ENCODE measurements at places on chromosomes 6 and 20.

- no peak for DNase-seq
These were observed 124.9 kb downstream of the TIAM2 start for GRCh38 chr6:155120034-155120433.

DNA sequence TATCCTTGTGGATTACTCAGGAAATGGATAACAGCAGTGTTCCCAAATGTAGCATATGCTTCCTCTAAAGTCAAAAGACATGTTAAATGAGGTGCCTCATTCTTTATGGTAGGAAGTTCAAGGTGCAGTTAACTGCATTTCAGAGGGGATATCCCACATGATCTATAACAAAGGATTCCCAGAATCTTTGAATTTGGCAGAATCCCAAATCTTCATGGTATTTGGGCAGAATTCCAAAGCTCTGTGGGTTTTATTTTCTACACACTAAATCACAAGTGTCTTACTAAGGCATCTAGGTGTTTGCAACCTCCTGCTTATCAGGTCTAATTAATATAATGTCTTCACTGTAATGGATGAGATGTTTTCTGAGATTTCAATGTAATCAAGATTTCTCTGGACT, 364.3 kb upstream of the MAN1A1 start:
- no peak for DNase-seq

DNA sequence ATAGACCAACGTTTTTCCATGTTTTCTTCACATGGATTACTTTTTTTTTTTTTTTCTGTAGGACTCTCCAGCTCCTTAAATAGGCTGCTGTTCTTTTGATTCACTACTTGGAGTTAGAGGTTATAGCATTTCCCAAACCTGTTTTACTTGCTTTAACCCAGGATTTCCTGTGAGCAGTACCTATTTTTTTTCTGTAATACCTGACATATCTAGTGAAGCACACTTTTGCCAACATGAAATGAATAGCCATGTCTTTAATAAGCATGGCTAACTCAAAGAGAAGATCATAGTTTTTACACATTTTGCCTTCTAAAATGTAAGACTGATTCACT, 137.0 kb downstream of the FOXA2 start:
- DNase-seq = no peak

- DNase-seq = no peak
These were observed 284.2 kb downstream of the LRFN2 start for GRCh38 chr6:40302856-40303454.

DNA sequence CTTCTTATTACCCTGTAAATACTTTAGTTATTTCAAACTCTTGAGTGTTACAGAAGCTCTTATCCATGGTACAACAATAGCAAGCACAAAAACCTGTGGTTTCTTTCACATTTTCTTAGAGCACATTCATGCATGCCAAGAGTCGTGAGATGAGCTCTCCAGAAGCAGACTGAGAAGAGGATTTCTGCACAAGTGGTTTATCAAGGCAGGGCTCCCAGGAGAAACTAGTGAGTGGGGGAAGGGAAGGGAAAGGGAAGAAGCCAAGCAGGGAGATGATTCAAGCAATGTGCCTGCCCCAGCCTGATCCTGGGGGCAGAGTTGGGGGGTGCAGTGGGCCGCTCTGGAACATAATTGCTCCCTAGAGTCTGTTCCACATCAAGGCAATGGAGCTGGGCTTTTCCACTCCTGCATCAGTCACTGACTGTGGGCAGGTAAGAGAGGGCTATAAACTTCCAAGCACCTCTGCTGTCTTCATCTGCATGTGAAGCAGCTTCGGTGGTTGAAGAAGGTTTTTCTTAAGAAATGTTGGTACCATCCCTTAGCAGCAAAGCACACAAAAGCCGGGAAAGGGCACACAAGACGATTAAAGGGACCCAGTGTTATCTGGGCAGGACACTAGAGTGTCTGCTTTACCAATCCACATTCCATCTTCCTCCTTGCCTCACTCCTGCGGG, 152.1 kb downstream of the PLCB4 start:
- DNase-seq = no peak

DNA sequence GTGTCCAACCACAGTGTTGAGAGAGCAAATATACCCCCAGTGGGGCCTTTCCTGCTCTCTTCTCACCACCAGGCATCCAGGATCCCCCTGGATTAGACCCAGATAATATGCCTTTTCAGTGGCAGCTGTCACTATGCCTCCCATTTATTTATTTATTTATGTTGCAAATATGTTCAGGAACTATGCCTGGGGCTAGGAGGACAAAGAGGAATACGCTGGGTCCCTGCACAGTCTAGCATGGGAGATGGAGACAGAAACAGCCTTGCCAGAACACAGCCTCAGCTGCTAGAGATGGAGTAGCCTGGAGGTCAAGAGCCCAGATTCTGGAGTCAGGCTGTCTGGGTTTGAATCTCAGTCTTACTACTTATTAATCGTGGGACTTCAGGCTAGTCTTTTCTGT, 74.6 kb upstream of the LRFN2 start:
- no peak for DNase-seq

GRCh38 chr6:50922579-50923525, 104.2 kb downstream of the TFAP2B start:
- DNase-seq = no peak

- DNase-seq = peak; percentile 55
These were observed 25.3 kb downstream of the BFSP1 start for GRCh38 chr20:17505636-17506517.

- DNase-seq = no peak
These were observed 7.1 kb downstream of the OVOL2 start for GRCh38 chr20:18050628-18051027.

DNA sequence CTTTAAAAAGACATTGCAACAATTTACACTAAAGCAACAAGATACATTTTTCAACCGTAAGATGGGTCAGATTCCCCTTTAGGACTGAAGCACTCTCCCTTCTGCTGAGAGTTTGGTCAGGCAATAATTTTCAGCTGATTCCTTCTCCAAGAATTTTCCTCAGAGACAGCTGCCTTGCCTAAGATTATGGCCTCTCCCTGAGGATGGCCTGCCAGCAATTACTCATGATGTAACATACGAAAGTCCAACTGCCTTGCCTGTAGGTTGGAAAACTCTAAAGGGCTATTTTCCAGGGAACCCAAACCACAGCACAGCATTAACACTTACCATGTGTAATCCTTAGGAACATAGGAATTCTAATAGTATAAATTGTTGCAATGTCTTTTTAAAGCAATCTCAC, 229.1 kb upstream of the FLRT3 start:
- no peak for DNase-seq

- DNase-seq = no peak
These were observed 170.8 kb downstream of the TMEM242 start for GRCh38 chr6:157152556-157152955.

DNA sequence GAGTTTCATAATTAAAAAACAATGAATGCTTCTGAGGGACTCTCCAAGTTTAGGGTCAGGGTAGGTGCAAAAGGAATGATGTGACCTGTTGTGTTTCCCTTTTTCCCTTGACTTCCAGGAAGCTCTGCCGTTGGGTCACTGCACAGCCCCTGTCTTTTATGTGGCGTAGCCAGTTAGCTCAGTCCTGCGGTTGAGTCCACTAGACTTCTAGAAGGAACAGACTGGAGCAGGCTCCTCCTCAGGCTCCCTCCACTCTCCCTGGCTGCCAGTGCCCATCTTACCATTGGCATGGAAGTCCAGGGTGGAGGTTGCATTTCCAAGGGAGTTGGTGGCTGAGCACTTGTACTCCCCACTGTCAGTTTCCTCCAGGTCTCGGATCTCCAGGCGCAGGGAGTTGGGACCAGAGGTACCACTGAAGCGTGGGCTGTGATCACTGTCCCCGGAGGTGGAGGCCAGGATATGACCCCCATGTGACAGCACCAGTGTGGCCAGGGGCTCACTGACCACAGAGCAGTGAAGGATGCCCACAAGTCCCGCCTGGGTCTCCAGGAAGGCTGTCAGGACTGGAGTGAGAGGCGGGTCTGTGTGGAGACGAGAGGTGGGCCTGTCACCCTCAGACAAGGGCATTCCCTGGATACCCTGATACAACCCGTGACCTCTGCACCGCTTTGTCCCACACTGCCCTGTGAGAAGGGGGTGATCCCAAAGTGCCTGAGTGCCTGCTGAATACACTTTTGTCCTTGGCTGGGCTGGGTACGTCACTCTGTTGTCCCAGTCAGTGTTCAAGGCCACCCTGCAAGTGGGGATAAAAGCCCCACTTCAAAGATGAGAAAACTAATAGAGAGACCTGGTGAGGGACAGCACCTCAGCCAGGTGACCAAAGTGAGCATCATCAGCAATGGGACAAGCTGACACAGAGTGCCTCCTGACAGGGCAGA, 11.1 kb downstream of the SIGLEC1 start:
- DNase-seq = no peak

DNA sequence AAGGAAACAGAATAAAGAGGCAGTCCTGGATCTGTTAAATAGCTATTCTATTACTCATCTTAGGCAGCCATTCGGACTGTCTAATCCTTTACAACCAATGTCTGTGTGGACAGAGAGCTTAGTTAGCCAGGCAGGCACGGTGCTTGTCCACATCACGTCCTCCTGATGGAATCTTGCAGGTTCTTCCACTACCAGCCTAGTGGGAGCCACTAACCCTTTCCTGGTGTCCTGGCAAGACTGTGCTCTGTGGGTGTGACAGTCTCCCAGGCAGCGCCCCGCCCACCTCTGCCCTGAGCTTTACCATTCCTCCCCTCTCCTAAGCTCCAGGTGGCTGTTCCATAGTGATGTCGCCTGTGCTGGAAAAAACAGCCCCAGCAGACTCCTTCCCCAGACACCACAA, 78.3 kb upstream of the CLDN20 start:
- no peak for DNase-seq

DNA sequence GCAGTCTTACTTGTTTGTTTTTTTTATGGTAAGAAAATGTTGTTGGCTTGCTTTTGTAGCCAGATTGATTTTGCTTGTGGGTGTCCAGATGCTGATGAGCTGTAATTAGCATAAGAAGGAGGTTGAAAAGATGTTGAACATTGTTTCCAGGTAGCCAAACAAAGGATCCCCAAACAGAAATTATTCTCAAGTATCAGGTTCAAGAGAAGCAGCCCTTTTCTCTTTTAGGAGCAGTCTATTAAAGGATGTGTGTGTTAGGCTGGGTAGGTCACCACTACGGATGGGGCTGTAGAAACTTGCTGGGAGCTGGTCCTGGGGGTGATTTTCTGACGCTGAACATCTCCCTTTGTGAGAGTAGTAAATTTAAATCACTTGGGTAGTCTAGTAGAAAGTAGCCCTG, 86.9 kb upstream of the VSTM2L start:
- no peak for DNase-seq

DNA sequence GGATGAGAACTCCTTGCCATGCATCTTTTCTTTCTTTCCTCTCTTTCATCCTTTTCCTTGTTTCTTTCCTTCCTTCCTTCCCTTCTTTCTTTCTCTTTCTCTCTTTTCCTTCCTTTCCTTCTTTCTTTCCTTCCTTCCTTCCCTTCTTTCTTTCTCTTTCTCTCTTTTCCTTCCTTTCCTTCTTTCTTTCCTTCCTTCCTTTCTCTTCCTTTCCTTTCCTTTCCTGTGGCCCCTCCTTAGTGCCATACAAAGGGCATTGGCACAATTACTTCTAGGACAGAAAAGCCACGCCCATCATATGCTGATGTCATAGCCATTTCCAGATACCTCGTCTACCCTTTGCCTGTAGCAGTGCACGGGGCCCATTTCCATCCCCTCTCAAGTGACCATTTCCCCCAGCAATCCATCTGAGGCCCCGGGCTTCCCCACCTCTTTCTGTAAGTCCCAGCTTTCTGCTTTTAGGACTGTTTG, 2.2 kb upstream of the CENPB start:
- no peak for DNase-seq

GRCh38 chr6:79230149-79230548, 4.3 kb downstream of the HMGN3 start:
- DNase-seq = no peak

DNA sequence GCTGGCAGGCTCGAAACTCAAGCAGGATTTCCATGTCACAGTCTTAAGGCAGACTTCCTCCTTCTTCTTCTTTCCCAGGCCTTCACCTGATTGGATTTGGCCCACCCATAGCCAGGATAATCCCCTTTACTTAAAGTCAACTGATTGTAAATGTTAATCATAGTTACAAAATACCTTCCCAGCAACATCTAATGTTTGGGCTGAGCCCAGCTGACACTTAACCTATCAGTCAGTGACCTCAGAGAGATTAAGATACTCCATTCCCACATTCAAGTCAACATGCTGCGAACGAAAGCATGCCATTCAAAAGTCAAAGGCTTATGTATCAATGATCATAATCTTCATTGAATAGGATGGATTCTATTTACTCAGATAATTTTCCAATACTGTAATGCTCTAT, 16.0 kb downstream of the MAP7 start:
- DNase-seq = no peak

DNA sequence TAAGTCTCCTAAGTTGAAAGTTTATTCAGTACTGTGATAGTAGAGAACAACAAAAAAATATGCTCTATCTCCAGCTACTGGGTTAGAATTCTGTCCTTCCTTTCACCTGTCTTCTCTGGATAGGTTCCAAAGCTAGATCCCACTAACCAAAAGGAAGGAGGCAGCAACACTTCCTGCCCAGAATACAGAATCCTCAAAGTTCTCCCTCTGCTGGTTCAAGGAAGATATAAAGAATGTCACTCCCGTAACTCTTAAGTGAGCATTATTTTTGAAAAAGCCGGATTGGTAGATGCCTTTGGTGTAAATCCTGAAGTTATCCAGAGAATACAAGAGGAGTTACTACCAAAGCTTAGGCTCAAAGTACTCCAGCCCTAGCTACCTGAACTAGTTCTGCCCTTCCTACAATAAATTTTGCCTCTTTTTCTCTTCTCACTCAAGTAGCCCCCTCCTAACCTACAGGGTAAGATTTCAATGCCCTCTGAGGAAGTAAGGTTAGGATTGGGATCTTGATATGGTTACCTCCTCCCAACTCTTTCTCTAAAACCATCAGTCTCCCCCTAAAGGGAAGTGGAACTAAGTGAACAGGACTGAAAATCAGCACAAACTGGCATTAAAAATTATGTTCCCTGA, 26.0 kb upstream of the CRIP3 start:
- no peak for DNase-seq

DNA sequence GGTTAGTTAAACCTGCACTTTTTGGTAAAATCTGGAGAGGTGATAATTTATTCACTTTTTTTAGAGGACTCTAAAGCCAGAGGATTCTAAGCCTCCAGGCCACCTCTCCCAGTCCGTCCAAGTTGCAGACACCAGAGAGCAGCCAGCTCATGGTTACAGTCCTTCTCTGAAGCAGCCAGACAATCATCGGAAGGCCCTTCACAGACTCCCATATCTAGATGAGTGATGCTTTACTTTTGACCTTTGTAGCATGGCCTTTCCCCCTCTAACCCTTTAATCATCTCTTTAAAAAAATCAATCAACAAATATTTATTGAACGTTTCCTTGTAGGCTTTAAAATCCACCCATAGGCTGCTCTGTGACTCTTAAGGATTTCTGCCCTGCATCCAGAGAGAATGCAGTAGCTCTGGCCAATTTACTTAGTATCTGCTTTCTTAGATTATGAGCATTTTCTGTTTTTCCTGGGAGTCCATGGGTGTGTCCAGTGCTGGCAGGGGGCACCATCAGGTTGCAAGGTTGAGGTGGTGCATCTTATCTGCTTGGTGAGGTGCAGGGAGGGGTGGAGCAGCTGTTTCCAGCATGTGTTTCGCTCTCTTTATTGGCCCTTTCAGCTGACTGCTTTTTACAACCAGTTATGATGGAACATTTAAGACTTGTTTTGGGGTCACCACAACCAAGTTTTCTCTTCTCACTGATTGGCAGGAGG, 58.6 kb downstream of the JARID2 start:
- DNase-seq = no peak

GRCh38 chr6:21986703-21987102, 310.1 kb downstream of the PRL start:
- DNase-seq = no peak

GRCh38 chr6:20943040-20943627, 408.9 kb downstream of the CDKAL1 start:
- DNase-seq = no peak
